ENCODE measurements at places on chromosomes 16 and 17. TPM values are rescaled to one million over a fixed set of nuclear protein-coding genes. Genes with fewer than 3 reads are reported as not detected.

GRCh38 chr16:66566051-66566901, at the start of gene CMTM1:
Gene CMTM1 (plus strand): TSS chr16:66566439. CDS start chr16:66566514, 75 bp downstream.
- DNase-seq, result no peak

KRT40 gene
- not detected for total RNA-seq

DNA sequence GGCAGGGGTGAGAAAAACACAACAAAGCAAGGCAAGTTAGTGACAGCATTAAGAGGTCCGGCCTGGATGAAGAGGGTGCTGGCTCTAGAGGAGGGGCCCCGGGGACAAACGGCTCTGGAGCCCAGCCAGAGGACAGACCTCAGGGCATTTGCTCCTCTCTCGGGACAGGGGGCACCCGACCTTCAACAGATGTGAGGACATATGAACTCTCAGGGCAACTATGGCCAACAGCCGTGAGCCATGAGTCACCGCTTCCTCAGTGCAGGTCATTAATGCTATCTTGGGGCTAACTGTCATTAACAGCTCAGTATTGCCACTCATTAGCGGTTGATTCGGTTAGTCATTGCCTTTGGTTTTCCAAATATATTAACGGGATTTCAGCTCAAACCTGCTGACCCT, 9.7 kb upstream of the ARL5C start:
- no peak for DNase-seq

TUBG1 gene
- 39.9 TPM for total RNA-seq

- no peak for DNase-seq
Observed at GRCh38 chr16:2230376-2230775, 5.9 kb upstream of the DNASE1L2 start.

DNA sequence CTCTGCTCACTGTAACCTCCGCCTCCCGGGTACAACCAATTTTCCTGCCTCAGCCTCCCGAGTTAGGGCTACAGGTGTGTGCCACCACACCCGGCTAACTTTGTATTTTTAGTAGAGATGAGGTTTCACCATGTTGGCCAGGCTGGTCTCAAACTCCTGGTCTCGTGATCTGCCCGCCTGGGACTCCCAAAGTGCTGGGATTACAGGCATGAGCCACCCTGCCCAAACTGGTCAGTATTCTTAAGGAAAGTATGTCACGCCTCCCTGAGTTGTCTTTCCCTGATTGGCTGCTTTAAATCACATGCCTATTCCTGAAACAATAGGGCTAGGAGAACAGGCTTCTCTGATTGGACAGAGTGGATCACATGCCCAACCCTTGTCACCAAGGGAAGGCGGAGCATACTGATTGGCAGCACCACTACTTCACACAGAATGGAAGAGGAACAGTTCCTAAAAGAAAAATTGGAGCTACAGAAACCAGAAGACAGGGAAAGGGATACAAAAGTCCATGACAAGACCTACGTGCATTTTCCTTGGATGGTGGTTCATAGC, 17.6 kb upstream of the CYB5B start:
- DNase-seq, result no peak

GRCh38 chr17:34400301-34400931, 37.4 kb upstream of the CCL1 start:
- DNase-seq, result no peak

ATPAF2 gene
- 18.3 TPM for total RNA-seq

RETREG3 gene
- total RNA-seq, result 34.6 TPM

- DNase-seq, result no peak
Observed at GRCh38 chr17:77281122-77281903, 140.5 kb downstream of the SEC14L1 start.

DNA sequence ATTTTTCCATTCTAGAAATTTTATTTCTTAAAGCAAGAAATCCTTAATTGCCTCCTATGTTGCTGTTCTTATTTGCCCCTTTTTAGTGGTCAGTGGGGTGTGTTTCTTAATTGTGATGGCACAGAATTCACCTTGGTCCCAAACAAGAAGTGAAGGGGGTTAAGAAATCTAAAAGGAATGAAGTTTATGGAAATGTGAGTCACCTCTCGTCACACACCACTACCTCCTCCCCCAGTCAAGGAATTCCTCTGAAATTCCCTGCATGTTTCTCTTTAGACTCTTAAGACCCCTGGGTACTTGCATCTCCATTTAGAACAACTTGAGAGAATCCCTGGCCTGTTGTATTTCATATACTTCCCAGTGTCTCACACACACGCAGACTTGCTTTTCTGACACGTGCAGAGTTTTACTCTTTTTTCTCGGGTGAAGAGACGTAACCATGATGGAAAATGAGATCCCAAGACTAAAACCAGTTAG, 247.4 kb downstream of the PRKCA start:
- no peak for DNase-seq

HOXB2 gene
- 22.3 TPM for total RNA-seq

GRCh38 chr17:77696151-77696720, 262.3 kb upstream of the TNRC6C start:
- no peak for DNase-seq

CTRB1 gene
- not detected for total RNA-seq

BAHCC1 gene
- total RNA-seq, result 17.3 TPM

DNA sequence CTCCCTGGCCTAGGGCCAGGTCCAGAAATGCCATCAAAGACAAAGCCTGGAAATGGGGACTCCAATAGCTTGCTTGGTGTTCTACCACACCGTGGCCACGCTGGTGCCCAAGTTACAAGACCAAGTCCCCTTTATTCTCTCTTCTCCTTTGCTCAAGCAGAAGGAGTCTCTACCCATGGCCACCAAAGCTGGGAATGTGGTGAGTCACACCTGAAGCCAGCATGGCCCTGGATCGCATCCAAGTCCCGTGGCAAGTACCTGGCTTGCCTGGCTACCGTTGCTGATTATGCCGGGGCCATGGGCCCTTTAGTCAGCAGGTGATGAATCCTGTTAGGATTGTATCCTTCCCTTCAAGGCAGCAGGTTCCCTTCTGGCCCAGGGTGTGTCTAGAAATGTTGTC, 260.0 kb downstream of the HAPSTR1 start:
- DNase-seq, result no peak

TTYH2 gene
- total RNA-seq, result 5.5 TPM

HSPB9 gene
- not detected for total RNA-seq

DNA sequence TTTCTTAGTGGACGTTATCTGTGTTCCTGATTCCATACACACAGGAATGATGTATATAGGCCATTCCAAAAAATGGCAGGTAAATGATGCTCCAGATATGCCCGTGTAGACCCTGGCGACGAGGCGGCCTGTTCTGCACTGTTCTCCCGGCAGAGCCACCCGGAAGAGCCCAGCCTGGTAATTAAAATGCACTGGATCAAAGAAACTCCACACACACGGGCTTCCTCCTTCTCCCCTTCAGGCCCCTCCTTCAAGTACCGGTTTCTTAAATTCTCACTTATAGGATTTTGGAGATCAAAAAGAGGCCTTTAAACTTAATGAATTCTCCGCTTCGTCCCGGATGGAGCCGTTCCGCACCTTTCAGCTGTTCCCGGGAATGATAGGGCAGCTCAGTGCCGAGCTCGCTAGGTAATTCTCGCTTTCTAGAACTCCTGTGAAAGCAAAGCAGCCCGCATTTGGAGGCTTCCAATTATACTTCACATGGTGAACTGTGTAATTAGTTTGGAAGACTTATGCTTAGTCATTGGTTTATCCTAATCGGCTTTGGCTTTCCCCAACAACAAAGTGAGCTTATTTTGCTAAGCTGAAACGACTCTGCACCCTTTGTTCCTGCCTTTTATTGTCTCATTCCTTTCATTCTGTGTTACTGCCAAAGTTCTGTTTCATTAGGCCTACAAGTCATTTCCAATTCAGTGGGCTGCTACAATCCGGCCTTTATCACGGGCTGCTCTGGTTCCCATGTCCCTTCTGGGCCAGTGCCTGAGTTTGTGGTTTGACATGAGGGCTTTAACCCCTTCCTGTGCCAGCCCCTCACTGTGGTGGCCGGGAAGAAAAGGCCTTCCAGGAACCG, 150.0 kb downstream of the MSI2 start:
- no peak for DNase-seq

HS3ST3B1 gene
- 0.97 TPM for total RNA-seq

KCNJ16 gene
- total RNA-seq, result 0.19 TPM

DNA sequence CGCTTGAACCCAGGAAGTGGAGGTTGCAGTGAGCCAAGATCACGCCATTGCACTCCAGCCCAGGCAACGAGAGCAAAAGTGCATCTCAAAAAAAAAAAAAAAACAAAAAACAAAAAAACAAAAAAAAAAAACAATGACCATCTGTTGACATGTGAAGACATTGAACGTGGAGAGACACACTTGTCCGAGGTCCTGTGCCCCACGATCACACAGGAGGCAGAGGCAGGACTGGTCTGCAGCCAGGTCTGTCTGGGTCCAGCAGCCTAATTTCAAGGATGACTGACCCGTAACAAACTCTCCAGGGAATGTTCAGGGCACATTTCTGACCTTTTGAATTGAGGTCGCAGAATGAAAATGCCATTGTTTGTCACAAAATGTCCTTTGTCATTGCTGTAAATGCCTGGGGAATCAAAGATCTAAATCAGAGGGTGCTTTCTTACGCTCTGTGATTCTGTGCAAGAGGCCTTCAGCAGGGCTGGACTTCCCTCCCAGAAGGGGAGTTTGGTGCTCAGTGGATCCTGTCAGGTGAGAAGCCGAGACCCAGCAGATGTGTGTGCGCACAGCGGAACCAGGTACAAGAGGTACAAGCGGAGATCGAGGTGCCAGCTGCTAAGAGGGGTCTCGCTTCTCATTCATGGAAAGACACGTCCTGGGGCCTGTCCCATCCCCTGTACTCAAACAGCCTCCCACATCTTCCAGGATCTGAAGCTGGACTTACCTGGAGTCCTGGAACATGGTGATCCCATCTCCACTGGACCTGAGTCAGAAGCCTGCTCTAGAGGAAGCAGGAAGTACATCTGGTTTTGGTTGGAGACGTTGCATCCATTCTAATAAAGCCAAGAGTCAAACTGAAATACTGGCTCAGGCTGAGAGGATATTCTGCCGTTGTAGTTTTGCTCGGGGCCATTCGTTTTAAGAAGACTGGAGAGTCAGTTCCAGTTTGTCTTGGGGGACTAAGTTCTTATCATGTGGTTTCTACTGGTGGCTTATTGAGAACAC, 95.8 kb downstream of the IRF8 start:
- DNase-seq, result no peak

DNA sequence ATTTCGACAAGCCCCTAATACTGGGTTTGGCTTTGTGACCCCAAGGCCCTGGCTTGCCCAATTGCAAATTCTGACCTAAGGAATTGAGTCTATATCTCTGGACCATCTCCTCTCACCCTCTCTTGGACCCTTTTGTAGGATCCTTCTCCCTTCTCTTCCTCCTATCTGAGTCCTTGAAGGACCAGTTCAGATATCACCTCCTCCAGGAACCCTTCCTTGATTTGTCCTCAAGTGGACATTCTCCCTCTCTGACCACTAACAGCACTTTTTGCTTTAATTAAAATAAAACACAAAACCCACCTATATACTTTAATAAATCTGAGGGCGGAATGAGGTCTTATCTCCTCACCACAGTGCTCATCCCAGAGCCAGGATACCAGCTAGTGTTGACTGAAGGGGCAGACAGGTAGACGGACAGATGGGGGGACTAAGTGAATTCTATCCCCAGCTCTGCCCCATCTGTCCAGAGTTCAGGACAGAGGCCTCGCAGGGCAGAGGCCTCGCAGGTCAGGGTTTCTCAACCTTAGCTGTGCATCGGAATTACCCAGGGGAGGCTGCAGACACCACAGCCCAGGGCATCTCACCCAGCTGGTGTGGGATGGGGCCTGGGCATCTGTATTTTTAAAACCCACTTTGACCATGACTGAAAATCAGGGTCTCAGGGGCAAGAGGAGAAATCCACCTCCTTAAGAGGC, 9.1 kb downstream of the PLCD3 start:
- no peak for DNase-seq

DNA sequence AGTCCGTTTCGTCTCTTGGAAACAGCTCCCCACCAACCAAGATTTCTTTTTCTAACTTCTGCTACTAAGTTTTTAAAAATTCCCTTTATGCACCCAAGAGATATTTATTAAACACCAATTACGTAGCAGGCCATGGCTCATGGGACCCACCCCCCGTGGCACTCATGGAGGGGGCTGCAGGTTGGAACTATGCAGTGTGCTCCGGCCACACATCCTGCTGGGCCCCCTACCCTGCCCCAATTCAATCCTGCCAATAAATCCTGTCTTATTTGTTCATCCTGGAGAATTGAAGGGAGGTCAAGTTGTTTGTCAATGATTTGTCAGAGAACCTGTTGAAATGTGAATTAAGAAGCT, 48.2 kb downstream of the IL21R start:
- no peak for DNase-seq

- DNase-seq, result no peak
Observed at GRCh38 chr17:57471868-57472368, 215.6 kb downstream of the MSI2 start.

ZG16 gene
- total RNA-seq, result not detected

SLC6A4 gene
- total RNA-seq, result 0.28 TPM

TMEM114 gene
- not detected for total RNA-seq
